ENCODE measurements at places on chromosomes 16 and 17.

DNA sequence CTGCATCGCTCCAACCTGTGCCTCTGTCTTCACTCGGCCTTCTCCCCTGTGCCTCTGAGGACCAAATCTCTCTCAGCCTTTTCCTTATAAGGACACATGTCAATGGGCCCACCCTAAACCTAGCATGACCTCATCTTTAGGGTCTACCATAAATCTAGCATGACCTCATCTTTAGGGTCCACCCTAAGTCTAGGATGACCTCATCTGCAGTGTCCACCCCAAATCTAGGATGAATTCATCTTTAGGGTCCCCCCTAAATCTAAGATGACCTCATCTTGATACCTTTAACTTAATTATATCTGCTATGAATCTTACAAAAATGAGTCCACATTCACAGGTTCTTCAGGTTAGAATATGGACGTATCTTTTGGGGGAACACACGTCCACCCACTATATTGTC is 131.1 kb upstream of the RPL38 start:
- DNase-seq, result no peak

DNA sequence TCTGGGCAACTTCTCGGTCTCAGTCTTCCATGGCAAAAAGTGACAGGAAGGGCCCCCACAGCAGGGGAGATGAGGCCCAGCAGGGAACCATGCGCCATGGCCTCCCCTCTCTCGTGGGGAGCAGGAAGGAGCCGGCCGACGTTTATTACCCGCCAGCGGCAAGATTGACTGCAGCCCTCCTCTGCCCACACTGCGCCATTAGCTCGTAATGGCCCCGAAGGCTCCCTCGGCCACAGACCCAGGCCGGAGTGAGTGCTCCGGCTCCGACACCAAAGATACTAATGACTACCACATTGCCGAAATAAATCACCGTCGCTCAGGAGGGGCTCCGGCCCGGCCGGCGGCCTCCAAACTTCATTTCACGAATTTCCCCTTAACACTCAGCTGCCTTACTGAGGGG is 226.9 kb downstream of the C16orf78 start:
- DNase-seq, result no peak

- no peak for DNase-seq
Observed at GRCh38 chr17:4167786-4168185, 24.8 kb downstream of the CYB5D2 start.

DNA sequence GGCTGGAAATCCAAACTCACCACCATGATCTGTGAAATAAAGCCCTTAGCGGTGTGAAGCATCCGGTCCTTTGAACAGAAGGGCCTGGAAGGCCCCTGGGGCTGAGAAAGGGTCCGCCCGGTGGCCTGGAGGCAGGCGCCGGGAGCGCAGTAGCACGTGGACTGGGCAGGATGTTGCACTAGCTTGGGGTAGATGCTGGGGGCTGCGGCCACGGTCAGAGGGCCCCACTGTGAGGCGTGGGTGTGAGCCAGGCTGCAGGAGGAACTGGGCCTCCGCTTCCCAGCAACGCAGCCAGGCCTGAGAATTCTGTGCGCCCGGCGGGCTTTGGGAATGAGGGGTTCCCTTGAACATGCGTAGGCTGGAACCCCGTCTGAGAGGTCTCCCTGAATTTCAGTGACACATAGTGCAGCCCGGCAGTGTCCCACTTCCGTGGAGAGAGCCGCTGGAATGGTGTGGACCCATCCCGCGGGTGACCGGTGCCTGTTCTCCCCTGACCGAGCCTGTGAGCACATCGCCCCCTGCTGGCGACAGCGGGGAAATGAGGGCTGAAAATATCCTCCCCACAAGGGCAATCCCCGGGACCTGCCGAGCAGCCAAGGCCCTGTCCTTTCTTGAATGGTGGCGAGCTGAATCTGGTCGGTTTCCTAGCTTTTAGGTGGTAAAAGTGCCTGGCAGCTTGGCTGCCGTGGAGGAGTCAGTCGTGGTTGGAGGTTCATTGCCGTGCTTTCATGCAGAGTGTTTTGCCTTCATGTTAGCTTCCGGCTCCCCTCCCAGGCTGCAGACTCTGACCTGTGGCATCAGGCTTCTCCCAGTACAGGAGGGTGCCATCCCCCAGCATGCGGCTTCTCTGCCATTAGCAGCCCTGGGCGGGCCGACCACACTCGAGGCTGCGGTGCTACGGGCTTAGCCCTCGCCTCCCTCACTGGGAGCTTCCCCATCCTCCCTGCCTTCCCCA is 43.8 kb downstream of the DNAJA2 start:
- no peak for DNase-seq

- DNase-seq, result no peak
Observed at GRCh38 chr16:61042737-61043136, 993.5 kb downstream of the CDH8 start.

DNA sequence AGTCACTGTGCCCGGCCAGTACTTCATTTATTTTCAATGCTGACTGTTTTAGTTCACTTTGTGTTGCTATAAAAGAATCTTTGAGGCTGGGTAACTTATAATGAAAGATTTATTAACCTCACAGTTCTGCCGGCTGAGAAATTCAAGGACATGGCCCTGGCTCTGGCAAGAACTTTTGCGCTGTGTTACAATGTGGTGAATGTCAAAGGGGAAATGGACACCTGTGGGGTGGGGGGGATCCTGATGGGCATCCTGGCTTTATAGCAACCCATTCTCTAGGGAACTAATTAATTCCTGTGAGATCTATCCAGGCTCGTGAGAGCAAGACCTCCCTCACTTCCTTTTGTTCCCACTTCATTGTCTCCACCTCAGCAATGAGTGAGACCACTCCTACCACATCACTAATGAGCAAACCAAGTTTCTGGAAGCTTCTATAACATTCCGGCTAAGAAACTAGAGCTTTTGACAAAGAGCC is 17.1 kb upstream of the CDH3 start:
- DNase-seq, result no peak

DNA sequence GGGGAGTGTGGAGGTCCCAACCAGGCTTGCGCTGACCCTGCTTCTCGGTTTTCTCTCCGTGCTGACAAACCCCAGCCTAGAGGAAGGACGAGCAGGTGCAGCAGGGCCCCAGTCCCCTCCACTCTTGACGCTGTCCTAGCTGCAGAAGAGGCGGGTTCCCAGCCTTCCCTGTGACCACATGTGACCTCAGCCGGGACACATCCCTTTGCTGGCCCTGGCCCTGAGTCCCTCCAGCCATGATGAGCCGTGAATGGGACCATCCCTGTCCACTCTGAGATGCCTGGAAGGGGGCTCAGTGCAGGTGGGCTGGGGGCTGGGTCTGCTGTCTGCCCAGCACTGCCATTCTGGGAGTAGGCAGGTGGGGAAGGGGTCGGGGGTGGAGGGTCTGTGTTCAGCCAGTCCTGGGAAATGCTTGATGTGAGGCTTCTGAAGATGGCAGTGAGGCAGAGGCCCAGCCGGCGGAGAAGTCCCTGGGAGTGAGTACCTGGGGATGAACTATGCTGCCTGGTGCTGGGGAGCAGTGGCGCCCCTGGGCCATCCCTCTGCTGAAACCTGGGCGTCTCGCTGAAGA is 1.9 kb upstream of the TUBB3 start:
- no peak for DNase-seq

- DNase-seq, result no peak
Observed at GRCh38 chr16:73480381-73480780, 432.5 kb upstream of the ZFHX3 start.

DNA sequence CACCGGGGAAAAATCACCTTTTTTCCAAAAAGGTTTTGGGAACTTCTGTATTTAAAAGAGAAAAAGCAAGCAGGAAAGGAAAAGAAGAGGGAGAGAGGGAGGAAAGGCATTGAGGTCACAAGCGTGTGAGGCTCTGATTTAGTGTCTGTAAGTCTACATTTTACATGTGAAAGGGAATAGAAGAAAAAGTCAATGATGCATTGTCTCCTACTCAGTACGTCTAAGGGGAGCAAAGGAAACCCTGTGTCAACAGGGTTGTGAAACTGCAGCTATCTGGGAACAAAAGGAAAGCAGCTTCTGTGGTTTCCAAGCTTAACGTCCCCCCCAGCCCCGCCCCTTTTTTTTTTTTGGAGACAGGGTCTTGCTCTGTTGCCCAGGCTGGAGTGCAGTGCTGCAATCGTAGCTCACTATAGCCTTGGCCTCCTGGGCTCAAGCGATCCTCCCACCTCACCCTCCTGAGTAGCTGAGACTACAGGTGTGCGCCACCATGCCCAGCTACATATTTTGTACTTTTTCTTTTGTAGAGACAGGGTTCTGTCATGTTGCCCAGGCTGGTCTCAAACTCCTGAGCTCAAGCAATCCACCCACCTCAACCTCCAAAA is 1.8 kb upstream of the CDC42EP4 start:
- no peak for DNase-seq

- no peak for DNase-seq
Observed at GRCh38 chr16:31168848-31169247, 11.1 kb upstream of the FUS start.

DNA sequence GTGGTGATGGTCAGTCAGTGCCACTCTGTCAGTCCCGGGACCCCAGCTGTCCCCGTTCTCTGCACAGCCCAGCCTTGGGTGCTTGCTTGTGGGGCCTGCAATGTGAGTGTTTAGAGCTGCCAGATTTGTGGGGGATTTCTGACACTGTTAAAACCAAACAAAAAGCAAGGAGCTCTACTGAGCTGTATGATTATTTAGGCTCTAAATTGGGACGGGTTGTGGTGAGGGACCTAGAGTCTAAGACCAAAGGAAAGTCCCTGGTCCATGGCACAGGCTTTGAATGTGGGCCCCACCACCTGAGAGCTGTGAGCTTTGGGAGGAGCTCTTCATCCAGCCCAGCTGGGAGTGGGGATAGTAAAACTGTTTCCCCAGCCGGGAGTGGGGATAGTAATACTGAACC is 63.3 kb downstream of the KSR1 start:
- DNase-seq, result no peak

All from NCI-H446 treated with DMSO at 0.1 percent for 48 hours (cell line).